SK-N-SH treated with all-trans-retinoic acid at 6 μM for 48 hours (cell line): ENCODE measurements at places on chromosomes 3 and 15.

GRCh38 chr3:116417151-116417550 lies 28.1 kb downstream of the LSAMP start:
- ATAC-seq, result no peak

GRCh38 chr3:136152176-136152843 lies 43.8 kb downstream of the MSL2 start:
- ATAC-seq, result no peak

DNA sequence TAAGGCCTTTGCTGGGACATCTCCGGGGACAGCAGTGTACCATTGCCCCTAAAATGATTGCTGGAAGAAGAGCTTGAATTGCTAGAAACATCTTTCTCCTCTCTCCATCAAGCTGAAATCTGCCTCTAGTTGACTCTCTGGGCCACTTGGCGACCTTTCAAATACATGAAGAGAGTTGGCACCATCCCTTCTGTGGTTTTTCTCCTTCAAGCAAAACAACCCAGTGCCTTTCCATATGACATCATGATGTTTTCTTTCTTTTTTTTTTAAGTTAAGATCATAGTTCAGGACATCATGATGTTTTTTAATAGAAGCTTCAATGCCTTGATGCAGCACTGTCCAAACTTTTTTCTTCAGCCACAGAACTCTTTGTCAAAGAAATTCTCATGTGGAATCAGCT lies 144.0 kb upstream of the PTPRG start:
- peak; percentile 47 for ATAC-seq

DNA sequence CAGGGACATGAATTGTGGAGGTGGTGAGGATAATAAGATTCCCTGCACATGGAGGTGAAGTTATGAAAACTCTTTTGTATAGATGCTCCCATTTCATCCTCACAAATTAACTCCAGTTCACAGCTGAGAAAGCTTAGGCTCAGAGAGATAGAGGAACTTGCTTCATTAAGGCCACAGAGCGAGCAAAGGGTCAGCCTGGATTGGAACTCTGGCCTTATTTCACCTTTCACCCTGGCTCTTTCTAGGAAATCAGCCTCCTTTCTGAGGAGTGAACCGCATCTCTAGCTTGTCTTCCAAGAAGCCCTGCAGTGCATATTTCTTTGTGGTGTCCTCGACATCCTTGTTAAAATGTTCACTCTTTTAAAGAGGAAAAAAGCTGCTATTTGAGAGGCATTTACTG lies 58.0 kb upstream of the SLC25A26 start:
- no peak for ATAC-seq

DNA sequence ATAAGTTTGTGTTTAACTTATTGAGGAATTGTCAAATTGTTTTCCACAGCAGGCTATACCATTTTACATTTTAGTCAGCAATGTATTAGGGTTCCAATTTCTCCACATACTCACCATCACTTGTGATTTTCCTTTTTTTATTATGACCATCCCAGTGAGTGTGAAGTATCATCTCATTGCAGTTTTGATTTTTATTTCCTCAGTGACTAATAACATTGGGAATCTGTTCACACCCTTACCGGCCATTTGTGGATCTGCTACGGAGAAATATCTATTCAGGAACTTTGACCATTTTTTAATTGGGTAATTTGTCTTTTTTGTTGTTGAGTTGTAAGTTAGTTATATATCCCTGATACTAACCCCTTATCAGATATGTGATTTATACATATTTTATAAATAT lies 54.8 kb upstream of the LMCD1 start:
- ATAC-seq, result no peak
